ENCODE measurements at places on chromosomes 4 and X.
A peak's percentile ranks its signal among the peaks of the same experiment; 100 is the strongest.

DNA sequence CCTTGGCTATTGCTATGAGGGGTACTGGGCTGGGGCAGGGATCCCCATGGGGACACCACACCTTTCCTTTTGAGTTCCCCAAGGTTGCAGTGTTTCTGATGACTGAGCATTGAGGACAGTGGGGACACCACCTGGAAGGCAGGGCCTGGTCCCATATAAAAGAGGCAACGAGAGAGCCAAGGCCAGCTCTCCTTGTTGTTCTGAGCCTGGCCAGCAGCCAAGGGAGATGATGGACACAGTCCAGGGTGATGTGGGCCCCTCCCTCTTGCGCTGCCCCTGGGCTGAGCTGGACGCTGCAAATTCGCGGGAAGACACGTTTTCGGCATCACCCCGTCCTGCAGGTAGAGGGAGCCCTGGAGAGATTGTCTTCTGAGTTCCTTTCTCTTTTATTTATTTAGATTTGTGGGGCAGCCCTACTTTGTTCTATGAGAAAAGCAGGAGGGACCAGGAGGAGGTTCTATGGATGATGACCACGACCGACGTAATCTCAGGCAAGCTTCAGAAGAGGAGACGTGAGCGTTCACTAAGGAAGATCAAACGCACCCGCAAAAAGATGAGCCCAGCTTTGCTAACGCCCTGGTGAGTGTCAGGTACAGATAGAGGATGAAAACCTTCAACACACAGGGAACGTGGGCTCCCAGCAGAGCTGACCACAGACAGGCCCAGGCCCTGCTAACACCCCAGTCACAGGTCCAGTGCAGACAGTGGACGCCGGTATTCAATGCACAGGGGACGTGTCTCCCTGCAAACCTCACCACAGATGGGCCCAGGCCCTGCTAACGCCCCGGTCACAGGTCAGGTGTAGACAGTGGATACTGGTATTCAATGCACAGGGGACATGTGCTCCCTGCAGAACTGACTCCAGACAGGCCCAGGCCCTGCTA is 97.4 kb downstream of the SHOX start:
- no peaks in the 10 kb centered on the region for H3K27me3 ChIP-seq
- H3K4me1 ChIP-seq = no peaks in the 10 kb centered on the region
- no peak overlapping the region for H3K4me3 ChIP-seq
- H3K36me3 ChIP-seq = no peaks in the 10 kb centered on the region
- no peak for DNase-seq
- no peak overlapping the region for H3K27ac ChIP-seq

DNA sequence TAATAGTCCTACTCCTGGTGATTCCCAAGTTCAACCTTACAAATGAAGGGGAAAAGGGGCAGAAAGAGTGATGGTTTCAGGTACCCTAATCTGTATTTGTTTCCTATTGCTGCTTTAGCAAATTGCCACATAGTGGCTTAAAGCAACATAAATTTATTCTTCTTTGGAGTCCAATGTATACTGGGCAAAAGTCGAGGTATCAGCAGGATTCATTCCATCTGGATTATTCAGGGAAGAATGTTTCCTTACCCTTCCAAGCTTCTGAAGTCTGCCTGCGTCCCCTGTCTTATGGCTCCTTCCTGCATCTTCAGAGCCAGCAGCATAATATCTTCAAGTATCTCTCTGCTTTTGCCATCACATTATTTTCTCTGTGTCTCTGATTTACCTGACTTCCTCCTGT is 10.3 kb upstream of the BST1 start:
- H3K4me1 ChIP-seq = no peaks in the 10 kb centered on the region
- no peak overlapping the region for H3K27ac ChIP-seq
- DNase-seq = no peak
- no peaks in the 10 kb centered on the region for H3K36me3 ChIP-seq
- H3K27me3 ChIP-seq = no peaks in the 10 kb centered on the region

DNA sequence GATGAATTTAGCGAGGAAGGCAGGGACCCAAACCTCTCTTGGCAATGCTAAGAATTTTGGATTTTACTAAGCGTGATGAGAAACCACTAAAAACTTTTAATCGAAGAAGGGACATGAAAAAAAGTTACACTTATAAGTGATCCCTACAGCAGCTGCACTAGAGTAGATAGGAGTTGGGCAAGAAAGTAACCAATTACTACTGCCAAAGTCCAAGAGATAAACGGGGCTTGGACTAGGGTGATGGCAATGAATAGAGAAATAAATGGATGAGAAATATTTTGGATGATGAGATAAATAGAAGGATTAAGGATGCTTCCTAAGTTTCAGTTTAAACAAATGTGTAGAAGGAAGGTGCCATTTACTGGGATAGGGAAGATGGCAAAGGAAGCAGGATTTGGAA is 6.3 kb upstream of the FNIP2 start:
- no peaks in the 10 kb centered on the region for H3K27me3 ChIP-seq
- no peak overlapping the region for H3K27ac ChIP-seq
- DNase-seq = no peak
- H3K4me1 ChIP-seq = no peaks in the 10 kb centered on the region

- H3K4me1 ChIP-seq = no peaks in the 10 kb centered on the region
- H3K36me3 ChIP-seq = no peaks in the 10 kb centered on the region
- DNase-seq = no peak
- no peak overlapping the region for H3K27ac ChIP-seq
- no peak overlapping the region for H3K4me3 ChIP-seq
- H3K27me3 ChIP-seq = no peaks in the 10 kb centered on the region
These were observed 7.0 kb downstream of the STAG2 start for GRCh38 chrX:123968383-123969050.

DNA sequence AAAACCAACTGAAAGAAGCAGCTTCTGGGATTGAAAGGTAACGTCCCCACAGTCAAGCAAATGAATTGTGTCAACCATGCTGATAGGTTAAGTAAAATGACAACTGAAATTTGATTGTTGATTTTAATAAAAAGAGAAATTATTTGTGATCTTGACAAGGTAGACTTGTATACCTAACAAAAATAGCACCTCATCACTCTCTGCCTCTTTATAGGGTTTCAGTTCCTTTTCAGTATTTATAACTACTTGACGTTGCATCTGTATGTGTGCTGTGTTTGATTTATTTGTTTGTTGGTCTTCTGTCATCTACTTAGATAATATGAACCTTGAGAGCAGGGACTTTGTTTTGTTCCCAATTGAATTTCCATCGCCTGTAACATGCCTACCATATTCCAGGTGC is 7.9 kb upstream of the PPP3CA start:
- peaks cover 22% of the 10 kb centered on the region for H3K4me1 ChIP-seq
- H3K4me3 ChIP-seq = no peak overlapping the region
- H3K27ac ChIP-seq = peak overlapping the region; percentile 48
- no peaks in the 10 kb centered on the region for H3K36me3 ChIP-seq
- H3K27me3 ChIP-seq = no peaks in the 10 kb centered on the region
- no peak for DNase-seq

- H3K36me3 ChIP-seq = no peaks in the 10 kb centered on the region
- H3K27me3 ChIP-seq = no peaks in the 10 kb centered on the region
- no peak overlapping the region for H3K27ac ChIP-seq
- no peaks in the 10 kb centered on the region for H3K4me1 ChIP-seq
These were observed 150.5 kb upstream of the DDIT4L start for GRCh38 chr4:100340512-100341485.

DNA sequence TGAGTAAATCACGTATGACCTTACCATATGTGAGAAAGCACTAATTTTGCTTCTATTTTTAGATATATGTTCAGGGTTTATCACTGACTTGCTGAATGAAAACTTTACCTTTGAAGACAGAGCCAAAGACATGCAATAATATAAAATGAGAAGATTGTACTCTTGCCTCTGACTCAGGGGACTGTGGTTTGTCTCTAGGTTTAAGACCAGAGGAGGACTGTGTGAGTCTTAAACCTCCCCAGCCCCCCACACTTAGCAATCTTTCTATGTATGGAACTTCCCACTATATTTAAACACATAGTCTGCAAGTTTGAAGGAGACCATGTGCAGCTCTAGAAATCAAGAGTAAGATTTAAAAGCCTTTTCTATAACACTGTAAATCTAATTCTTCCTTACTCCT is 368.7 kb upstream of the FAM241A start:
- H3K36me3 ChIP-seq = no peaks in the 10 kb centered on the region
- DNase-seq = no peak
- no peak overlapping the region for H3K4me3 ChIP-seq
- H3K4me1 ChIP-seq = no peaks in the 10 kb centered on the region

DNA sequence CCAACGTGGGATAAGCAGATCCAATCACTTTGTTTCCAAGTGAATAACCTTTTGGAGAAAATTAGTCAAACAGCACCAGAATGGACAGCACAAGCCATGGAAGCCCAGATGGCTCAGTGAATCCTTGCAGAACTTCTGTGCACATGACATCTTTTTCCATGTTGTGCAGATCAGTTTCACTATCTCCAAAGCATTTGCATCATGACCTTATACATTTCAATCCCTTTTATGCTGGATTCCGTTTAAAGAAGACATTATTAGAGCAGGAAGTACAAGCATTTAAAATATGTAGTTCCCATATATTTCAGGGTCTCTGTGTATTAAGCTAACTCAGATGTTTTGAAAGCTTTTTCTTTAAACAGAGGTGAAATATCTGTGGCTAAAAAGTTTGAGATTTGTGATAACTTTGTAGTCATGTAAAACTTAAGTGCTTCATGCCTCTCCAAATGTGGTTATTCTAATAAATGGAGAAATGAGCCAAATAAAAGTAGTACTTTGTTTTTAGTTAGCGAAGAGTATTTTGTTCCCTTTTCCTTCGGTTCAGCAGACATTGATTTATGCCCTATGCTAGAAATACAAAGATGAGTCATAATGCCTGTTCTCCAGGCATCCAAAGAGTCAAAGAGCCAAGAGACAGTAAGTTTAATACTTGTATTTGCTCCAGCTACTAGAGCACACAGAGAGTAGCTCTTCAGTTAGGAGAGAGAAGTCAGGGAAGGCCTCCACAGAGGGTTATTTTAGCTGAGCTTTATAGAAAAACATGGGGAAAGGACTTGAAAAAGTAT is 39.0 kb downstream of the PLAC8 start:
- no peak for DNase-seq
- peaks cover 4% of the 10 kb centered on the region for H3K36me3 ChIP-seq
- H3K4me1 ChIP-seq = peaks cover 8% of the 10 kb centered on the region
- no peak overlapping the region for H3K27ac ChIP-seq

GRCh38 chr4:12221031-12221430 is 792.3 kb upstream of the HS3ST1 start:
- no peaks in the 10 kb centered on the region for H3K4me1 ChIP-seq
- no peak overlapping the region for H3K27ac ChIP-seq
- no peaks in the 10 kb centered on the region for H3K36me3 ChIP-seq
- H3K27me3 ChIP-seq = no peaks in the 10 kb centered on the region
- H3K4me3 ChIP-seq = no peak overlapping the region

DNA sequence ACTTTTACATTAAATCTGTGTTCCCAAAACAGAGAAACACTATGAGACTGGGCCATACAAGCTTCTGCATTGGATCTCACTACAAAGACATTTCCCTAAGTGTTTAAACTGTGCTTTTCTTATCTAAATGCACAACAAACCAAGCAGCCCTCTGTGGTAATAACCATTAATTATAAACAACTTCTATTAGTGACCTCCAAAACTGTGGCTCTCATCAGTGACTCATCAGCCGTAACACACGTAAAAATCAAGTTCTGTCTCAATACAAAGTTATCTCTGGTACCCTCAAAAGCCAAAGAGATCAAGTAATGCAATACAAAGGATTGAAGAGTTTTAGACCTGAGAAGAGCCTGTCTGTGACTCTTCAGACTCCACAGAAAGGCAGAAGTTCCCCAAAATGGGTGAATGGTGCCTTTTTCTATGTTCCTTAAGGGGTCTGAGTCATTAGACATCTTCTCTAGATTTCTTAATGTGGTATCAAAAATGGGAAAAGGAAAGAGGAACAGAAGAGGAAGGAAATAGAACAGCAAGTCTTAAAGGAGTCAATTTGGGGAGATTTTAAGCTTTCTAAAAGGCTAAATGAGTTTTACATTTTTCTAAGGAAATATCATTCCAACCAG is 189.8 kb upstream of the PPP1R2C start:
- DNase-seq = no peak
- no peak overlapping the region for H3K4me3 ChIP-seq
- no peaks in the 10 kb centered on the region for H3K27me3 ChIP-seq
- no peak overlapping the region for H3K27ac ChIP-seq
- no peaks in the 10 kb centered on the region for H3K4me1 ChIP-seq
- H3K36me3 ChIP-seq = no peaks in the 10 kb centered on the region

DNA sequence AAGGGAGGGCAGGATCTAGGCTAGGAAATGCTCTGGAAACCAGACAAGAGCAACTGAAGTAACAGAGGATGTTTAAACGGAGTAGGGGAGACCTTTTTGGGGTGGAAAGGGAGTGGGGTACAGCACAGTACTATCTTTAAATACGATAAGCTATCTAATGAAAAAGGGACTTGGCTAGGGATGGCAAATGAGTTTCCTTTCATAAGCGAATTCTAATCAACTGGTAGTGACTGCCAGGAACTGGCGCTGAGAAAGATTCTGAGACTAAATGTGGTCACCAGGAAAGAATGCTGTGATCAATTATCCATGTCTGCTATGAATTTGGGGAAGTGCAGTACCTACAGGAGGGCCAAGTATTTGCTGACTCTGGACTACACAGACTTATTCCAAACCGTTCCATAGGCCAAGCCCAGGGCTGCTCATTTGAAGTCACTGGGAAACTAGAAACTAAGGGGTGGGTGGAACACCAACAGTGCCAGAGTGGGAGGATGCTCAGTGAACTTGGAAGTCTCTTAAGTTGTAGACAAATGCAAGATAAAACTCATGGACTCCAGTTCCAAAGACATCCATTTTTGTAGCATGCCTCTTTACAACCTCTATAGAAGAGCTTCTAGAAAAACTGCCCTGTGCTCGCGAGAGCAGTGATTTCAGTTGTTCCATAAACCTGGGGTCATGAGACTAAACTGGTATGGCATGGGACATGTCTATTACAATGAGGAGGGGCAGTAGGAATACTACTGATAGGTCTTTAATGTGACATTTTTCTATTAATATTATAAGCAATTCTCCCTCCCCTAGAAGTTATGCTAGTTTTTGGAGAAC is 2.0 kb downstream of the TRAPPC2 start:
- H3K4me3 ChIP-seq = peak overlapping the region; percentile 78
- no peaks in the 10 kb centered on the region for H3K4me1 ChIP-seq
- H3K27ac ChIP-seq = peak overlapping the region; percentile 33
- no peaks in the 10 kb centered on the region for H3K36me3 ChIP-seq
- no peak for DNase-seq

DNA sequence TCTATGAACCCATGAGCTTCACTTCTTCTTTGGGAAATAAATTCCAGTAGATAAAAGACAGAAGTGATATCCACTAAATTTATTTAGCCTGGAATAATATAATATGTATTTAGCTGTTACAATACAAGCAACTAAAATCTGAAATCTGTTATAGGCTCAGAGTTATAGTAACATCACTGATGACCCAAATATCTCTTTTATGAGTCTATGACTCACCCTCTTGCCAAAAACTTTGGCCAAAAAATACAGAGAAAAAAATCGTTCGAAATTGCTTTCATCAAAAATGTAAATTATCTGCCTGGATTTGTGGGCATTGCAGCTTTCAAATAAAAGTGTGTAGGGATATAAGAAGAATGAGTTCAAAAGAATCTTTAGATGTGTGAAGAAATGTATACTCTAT is 89.4 kb upstream of the DKK2 start:
- no peaks in the 10 kb centered on the region for H3K4me1 ChIP-seq
- H3K36me3 ChIP-seq = no peaks in the 10 kb centered on the region
- H3K27ac ChIP-seq = no peak overlapping the region
- no peak for DNase-seq

- no peaks in the 10 kb centered on the region for H3K36me3 ChIP-seq
- H3K4me3 ChIP-seq = no peak overlapping the region
- no peaks in the 10 kb centered on the region for H3K27me3 ChIP-seq
- no peaks in the 10 kb centered on the region for H3K4me1 ChIP-seq
These were observed 158.7 kb downstream of the BTC start for GRCh38 chr4:74635490-74636123.

GRCh38 chr4:130028552-130028951 is 932.6 kb downstream of the C4orf33 start:
- peak; percentile 33 for DNase-seq
- no peaks in the 10 kb centered on the region for H3K36me3 ChIP-seq
- H3K27ac ChIP-seq = no peak overlapping the region
- H3K27me3 ChIP-seq = no peaks in the 10 kb centered on the region
- H3K4me3 ChIP-seq = no peak overlapping the region
